Esophagus muscularis mucosa (tissue), 4 donors: ENCODE measurements at places on chromosomes 12 and 14. TPM values are rescaled to one million over a fixed set of nuclear protein-coding genes. Genes with fewer than 3 reads are reported as not detected.

Gene ARHGAP9
- total RNA-seq, result 6.0 TPM

Gene POTEG
- not detected for total RNA-seq

Gene SERPINA10
- total RNA-seq, result not detected

Gene PPFIBP1
- total RNA-seq, result 76.0 TPM

Gene DAD1
- total RNA-seq, result 154 TPM

Gene CATSPERB
- total RNA-seq, result 0.11 TPM

Gene ARF3
- 68.6 TPM for total RNA-seq

Gene NRXN3
- 71.1 TPM for total RNA-seq
